Renal cortex interstitium (tissue), 15 donors: ENCODE measurements at places on chromosomes 16 and 17.

DNA sequence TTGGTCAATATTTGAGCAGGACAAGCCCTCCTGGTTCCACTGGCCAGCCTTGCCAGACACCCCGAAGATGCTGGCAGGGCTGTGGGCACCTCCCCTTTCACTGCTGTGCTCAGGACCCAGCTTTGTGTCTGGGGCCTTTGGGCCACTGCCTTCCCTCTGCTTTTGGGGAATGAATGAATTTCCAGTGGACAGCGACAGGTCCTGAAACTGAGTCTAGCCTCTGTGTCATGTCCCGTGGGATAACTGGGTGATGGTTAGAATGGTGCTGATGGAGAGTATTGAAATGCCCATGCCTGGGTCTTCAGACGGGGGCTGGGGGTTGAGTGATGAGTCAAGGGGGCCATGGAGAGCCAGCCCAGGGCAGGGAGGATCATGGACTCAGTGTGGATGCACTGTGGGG is 135.8 kb downstream of the FOXL1 start:
- no peak for DNase-seq

DNA sequence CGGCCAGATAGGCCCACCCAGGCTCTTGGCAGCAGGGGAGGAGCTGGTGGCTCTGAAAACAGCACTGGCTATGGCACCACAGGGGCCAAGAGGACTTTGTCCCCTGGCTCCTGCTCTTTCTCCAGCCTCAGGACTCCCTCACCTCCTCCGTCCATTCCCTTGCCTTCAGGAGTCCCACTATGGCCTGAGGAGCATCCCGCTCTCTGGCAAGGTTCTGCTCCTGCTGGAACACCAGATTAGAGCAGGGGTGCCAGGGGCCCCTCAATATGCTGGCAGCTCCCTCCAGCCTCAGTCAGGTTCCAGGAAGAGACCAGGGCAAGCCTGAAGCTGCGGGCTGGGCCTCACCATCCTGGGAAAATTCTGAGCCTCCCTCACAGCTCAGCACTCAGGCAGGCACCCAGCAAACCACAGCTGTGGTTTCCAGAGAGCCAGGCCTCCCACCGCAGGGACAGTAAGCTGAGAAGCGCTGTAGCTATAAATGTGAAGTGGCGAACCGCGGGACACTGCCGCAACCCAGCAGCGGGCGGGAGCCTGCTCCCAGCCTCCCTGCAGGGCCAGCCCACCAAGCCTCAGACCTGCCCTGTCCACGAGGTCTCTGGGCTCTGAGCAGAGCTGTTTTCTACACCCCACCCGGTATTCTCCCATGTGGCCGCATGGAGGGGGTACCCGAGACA is 25.7 kb downstream of the C17orf100 start:
- DNase-seq: no peak

- no peak for DNase-seq
Observed at GRCh38 chr17:43366891-43367736, 31.7 kb upstream of the ARL4D start.

- DNase-seq: no peak
Observed at GRCh38 chr16:86844695-86845094, 266.3 kb downstream of the FOXL1 start.

- DNase-seq: no peak
Observed at GRCh38 chr17:76869496-76870376, 1.5 kb downstream of the MGAT5B start.

DNA sequence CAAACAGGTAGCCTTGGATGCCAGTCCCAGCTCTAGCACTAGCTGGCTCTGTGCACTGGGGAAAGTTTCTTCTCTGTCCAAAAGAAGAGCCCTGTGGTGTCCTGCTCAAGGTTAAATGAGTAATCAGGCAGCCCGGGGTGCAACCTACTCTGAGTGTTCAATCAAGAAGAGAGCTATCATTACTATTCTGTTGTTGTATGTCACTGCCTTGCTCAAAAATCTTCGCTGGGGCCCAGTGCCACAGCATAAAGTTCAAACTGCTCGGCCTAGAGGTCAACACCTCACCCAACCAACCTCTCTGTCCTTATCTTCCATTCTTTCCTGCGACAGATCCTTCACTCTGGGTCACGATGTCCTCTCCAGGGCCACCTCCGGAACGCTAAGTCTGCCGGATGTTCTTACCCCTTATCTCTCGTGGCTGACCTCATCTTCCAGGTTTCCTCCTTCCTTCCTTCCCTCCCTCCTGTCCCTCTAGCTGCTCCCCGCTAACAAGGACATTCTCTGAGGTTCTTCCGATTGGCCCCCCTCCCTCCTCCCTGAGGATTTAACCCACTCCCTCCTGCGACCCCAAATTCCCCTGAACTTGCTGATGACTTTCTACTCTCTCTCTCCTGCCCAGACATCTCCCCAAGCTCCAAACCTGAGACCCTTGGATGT is 4.4 kb downstream of the FDXR start:
- DNase-seq: no peak

GRCh38 chr16:17224879-17225281 is 245.9 kb downstream of the XYLT1 start:
- DNase-seq: no peak

- no peak for DNase-seq
Observed at GRCh38 chr17:64423881-64424280, 25.0 kb upstream of the MILR1 start.

GRCh38 chr16:68607443-68607842 is 37.7 kb upstream of the CDH3 start:
- DNase-seq: no peak
